ENCODE measurements at places on chromosomes 1 and 21.

DNA sequence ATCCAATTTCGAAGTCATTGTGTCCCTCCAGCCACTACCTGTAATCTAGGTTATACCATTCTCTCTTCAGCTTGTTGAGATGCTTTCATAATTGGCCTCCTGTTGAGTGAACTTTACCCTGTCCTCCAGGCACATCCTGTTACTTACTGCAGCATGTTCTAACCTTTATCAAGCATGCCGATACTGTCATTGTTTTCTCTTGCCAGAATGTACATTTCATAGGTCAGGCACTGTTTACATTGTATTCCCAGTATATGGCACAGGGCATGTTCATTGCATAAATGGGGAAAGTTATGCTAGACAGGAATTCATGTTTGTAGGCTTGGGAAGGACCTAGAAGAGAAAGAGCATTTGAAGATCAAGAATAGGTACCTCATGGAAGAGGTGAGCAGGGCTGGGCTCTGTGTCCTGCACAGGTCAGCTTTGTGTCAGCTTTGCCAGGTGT, 10.2 kb downstream of the CXADR start:
- DNase-seq, result no peak

DNA sequence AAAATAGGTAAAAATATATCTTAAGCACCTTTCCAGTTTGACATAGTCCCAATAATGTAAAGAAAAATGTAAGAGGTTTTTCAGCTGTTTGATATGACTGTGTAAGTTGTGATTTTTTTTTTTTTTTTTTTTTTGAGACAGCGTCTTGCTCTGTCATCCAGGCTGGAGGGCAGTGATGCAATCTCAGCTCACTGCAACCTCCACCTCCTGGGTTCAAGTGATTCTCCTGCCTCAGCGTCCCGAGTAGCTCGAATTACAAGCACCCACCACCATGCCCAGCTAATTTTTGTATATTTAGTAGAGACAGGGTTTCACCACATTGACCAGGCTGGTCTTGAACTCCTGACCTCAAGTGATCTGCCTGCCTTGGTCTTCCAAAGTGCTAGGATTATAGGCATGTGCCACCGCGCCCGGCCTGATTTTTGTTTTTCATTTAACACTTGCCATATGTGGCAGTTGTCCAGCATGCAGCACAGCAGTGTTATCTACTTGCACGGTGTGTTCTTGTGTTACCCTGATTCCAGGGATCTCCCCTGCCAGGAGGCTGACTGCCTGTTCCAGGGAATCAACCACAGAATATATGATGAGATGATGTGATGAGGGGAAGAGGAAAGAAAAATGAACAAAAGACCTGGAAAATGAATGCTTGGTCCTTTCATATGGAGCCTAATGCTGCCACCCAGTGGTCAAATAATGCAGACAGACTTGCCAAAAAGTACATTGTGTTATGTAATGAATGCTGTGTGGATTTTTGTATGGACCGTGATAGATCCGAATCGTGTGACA, 79.0 kb downstream of the RAVER2 start:
- no peak for DNase-seq

- no peak for DNase-seq
These were observed 675.8 kb downstream of the NCAM2 start for GRCh38 chr21:21673959-21674358.

DNA sequence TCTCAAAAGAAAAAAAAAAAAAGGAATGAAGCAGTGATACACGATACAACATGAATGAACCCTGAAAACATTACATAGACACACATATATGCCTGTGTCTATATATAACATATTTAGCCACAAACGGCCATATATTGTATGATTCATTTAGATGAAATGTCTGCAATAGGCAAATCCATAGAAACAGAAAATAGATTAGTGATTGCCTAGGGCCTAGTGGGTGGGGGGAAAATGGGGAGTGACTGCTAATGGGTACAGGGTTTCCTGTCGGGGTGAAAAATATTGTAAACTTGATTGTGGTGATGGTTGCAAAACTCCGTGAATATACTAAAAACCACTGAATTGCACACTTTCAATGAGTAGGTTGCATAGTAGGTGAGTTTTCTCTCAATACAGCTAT, 6.0 kb upstream of the H6PD start:
- DNase-seq, result no peak

GRCh38 chr1:241976229-241976628, 18.7 kb downstream of the BECN2 start:
- no peak for DNase-seq

DNA sequence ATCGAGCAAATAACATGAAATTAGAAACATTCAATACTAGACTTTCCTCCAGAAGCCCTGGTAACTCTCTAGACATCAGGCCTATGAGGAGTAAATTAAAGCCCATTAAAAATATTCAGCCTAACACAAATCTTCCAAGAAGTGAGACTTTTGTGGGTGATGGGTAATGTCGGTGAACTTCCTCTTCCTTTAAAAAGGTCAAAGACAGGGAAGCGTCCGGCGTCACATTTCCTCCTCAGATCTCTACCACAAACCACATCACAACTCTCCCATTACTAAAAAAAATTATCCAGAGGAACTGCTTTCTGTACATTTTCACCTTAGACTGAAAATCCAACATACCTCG, 1.4 kb downstream of the EIF4G3 start:
- DNase-seq, result no peak

DNA sequence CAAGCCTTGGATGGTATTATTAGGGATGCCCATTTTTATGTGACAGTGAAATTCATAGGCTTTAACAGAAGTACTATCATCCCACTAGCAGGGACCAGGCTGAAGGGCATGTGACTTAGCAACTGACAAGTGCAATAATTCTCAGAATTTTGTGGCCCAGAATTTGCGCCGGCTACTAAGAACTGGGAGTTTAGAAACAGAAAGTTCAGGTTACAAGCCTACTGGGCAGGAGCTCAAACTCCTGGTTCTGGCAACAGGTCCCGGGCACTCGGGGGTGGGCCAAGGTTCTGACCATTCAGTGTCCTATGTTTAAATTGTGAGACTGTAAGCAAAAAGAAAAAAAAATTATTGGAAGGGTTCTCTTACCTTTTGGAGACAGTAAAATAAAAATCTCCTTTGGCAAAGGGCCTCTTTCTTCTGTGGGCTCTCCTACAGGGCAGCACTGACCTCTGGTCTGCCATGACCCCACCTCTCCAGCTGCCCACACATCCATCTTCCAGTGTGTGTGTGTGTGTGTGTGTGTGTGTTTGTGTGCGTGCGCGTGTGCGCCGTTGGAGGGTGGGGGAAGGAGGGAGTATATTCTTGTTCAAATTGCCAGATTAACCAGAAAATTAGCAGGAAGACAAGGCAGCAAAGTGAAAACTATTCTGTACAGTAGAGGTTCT, 26.1 kb downstream of the IRF2BP2 start:
- no peak for DNase-seq

DNA sequence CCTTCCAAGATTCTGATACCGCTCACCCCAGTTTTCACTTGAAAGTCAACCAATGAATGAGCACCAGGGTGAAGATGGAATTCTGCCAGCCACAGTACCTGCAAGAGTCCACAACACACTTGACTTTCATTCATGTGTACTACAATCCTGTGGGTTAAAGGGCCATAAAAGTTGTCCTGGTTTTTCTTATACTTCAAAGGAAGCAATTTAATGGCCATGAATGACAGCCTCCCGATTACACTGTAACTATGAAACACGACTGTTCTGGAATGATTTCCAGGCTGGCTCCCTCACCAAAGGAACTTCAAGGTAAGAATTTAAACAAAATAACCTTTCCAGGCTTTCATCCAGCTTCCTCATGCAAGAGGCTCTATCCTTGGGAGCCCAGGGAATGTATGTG, 502.8 kb downstream of the SMYD3 start:
- no peak for DNase-seq

- no peak for DNase-seq
These were observed 35.8 kb downstream of the ZC3H11B start for GRCh38 chr1:219576931-219577730.

DNA sequence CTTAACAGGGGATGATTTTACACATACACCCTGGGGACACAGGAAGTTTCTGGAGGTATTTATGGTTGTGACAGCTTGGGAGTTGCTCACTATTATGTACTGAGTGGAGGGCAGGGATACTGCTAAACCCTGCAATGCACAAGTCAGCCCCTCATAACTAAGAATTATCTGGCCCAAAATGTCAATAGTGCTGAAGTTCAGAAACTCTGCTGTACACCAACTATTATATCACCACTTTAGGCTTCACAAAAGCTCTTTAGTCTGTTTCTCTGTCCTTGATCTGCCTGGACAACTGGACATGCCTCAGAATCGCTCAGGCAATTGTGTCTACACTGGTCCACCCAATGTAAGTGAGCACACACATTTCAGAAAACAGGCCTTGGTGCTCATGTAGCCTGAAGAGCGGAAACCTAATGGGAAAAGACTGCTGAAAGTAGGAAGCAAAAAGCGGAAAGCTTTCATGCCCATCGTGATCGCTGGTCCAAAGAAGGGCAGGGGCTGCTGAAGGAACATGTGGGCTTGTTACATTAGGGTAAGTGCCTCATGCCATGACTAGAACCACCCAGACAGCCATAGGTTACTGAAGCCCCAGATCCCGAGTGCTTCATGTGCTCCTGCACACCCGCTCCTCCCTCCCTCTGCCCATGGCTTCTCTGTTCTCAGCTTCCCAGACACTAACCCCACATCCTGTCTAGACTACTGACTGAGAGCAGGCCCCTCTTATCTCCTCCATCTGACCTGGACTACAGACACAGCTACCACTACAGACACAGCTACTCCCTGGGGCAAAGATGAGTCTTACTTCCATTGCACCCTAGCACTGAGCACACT, 73.5 kb downstream of the LRIG2 start:
- no peak for DNase-seq

DNA sequence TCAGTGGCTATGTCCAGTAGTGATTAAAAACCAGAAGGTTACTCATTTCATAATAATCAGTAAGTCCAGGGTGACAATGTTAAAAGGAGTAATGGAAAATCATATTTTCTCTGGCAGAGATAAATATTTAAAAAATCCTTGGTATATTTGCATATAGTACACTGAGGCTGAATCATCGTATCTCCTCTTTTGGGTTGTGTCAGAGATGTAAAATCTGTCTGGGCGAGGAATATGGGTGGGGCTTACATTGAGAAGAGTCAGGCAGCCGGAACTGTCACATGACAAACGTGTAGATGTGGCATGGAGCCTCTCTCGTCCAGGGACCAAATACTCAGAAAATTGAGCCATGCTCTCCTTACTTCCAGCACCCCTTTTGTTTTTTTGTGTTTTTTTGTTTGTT, 120.9 kb downstream of the FMN2 start:
- no peak for DNase-seq

DNA sequence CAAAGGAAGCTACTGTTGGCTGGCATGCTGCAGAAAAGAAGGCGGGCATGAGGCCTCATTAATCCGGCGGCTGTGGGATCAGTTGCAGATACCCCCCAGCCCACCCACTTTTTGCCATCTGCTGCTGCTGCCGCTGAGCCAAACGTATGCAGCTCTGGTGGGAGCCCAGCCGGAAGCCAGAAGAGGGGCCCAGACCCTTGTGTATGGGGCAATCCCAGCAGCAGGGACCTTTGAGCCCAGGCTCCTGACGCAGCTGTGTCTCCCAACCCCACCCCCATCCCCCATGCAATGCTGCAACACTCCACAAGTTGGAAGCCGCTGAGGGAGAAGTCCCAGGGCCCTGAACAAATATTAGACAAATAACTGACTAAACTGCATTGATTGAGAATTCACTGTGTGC, 106.0 kb downstream of the ELAVL4 start:
- no peak for DNase-seq

DNA sequence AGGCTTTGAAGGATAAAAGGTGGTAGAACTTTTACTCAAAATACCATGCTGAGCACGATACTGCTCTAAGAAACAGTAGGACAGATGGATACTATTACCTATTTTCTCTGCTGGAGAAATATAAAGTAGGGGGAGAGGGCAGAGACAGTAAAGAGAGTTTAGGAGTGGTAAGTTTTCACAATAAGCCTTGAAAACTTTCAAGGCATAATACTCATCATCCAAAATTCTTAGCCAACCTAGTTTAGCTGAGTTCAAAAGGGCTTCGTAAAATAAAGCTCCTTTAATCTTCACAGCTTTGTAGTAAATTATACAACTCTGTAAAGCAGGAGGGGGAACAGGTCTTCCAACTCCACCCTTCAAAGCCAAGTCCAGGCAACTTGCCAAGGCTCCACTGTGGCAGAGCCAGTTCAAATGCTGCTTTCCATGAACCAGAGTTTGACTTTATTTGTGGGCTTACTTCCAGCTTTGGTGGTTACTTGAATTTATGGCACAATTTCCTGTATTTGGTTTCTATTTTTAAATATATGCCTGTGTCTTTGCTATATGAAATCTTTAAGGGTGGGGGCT, 15.5 kb downstream of the TEX38 start:
- no peak for DNase-seq

- no peak for DNase-seq
These were observed 34.1 kb downstream of the C8B start for GRCh38 chr1:56931686-56932085.

- no peak for DNase-seq
These were observed 6.6 kb downstream of the PEF1 start for GRCh38 chr1:31637915-31638673.

DNA sequence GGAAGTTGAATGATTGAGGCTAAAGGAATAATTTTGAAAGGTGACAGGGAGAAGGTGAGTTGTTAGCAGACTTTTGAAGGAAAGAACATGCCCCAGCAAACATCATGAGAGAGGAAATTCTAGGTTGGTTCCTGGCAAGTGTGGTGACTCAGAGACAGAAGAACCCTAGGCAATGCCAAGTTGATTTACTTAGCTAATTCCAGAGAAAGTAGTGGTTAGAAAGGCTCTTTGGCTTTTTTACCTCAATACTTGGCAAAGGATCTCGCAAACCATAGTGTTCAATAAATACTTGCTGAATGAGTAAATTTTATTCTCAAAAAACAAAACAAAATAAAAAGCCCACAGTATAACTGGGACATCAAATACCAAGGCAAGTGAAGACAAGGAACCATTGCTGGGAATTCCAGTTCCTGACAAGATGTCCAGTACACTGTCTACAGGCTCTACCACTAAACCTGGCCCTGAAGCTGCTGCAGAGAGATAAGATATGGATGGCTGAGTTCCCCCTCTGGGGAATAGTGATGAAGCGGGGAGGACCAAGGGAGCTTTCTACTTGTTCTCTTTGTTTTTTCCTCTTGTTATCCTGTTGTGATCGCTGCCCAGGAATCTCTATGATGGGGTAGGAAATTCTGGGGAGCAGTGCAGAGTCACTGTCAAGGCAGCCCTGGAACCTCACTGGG, 48.2 kb downstream of the IL12RB2 start:
- no peak for DNase-seq

DNA sequence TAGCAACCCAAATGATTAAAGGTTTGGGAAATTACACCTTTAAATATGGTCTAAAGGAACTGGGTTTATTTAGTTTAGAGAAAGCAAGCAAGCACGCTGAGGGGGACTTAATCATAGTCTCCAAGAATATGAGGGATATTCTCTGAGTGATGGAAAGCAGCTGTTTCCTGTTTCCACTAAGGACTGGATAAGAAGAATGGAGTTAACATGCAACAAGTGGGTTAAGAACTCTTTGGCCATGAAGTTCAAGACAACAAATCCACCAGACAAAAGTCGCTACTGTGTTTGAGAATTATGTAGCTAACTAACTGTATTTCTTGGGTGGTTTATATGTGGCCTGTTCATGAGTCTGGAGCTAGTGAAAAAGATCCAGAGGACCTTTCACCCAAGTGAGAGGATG, 85.7 kb downstream of the TGFB2 start:
- no peak for DNase-seq
